AG04450 (cell line): ENCODE measurements at places on chromosomes 6 and 20. TPM values are rescaled to one million over a fixed set of nuclear protein-coding genes. Genes with fewer than 3 reads are reported as not detected.

Gene KLHDC3
- polyA plus RNA-seq = 41.3 and 48.8 TPM in 2 replicates

Gene FAM83C
- polyA plus RNA-seq = not detected in 2 replicates

Gene FNDC11
- 0.64 and 0.76 TPM in 2 replicates for polyA plus RNA-seq

Gene SLC24A3
- polyA plus RNA-seq = not detected in 2 replicates

Gene OLIG3
- polyA plus RNA-seq = not detected in 2 replicates

Gene TP53TG5
- polyA plus RNA-seq = not detected in 2 replicates

Gene ADTRP
- 0.33 and 0.48 TPM in 2 replicates for polyA plus RNA-seq

Gene SLC26A8
- not detected in 2 replicates for polyA plus RNA-seq

Gene DDX43
- polyA plus RNA-seq = 0.21 and 0.37 TPM in 2 replicates

Gene CTCFL
- not detected in 2 replicates for polyA plus RNA-seq

Gene ERVFRD-1
- polyA plus RNA-seq = not detected in 2 replicates

Gene SNAP25
- polyA plus RNA-seq = 5.3 and 6.6 TPM in 2 replicates

Gene MRAP2
- polyA plus RNA-seq = not detected in 2 replicates

Gene SPDEF
- 0.04 TPM in 1 of 2 replicates, not detected in the other for polyA plus RNA-seq

Gene FAM209B
- polyA plus RNA-seq = 0.35 TPM in 1 of 2 replicates, not detected in the other

Gene HLA-DQB1
- not detected in 2 replicates for polyA plus RNA-seq

Gene ZSCAN23
- polyA plus RNA-seq = 3.5 and 4.6 TPM in 2 replicates

Gene DEFB125
- not detected in 2 replicates for polyA plus RNA-seq

Gene LTB
- polyA plus RNA-seq = not detected in 2 replicates

Gene LY86
- not detected in 2 replicates for polyA plus RNA-seq

Gene GPX5
- polyA plus RNA-seq = not detected in 2 replicates

Gene SRXN1
- polyA plus RNA-seq = 64.6 and 66.4 TPM in 2 replicates

Gene CFB
- polyA plus RNA-seq = 13.3 and 14.0 TPM in 2 replicates

Gene FAM217A
- polyA plus RNA-seq = not detected in 2 replicates

Gene ZKSCAN3
- 4.7 and 6.0 TPM in 2 replicates for polyA plus RNA-seq

Gene HFE
- 19.5 and 21.4 TPM in 2 replicates for polyA plus RNA-seq

Gene BMP6
- 0.69 and 0.77 TPM in 2 replicates for polyA plus RNA-seq

Gene SLC17A3
- polyA plus RNA-seq = 0.04 TPM in 1 of 2 replicates, not detected in the other

Gene TINAG
- not detected in 2 replicates for polyA plus RNA-seq

Gene FOXF2
- 17.3 TPM in 2 replicates for polyA plus RNA-seq

Gene SPTLC3
- 2.7 and 2.8 TPM in 2 replicates for polyA plus RNA-seq

Gene ZNF391
- 0.62 and 1.2 TPM in 2 replicates for polyA plus RNA-seq

Gene SLC17A4
- not detected in 2 replicates for polyA plus RNA-seq

Gene GTSF1L
- polyA plus RNA-seq = not detected in 2 replicates

Gene SOX4
- polyA plus RNA-seq = 29.1 and 33.5 TPM in 2 replicates

Gene PLCB1
- 12.3 and 16.4 TPM in 2 replicates for polyA plus RNA-seq

Gene ADGRF4
- polyA plus RNA-seq = 0.02 TPM in 1 of 2 replicates, not detected in the other

Gene AKAP12
- polyA plus RNA-seq = 62.0 and 73.2 TPM in 2 replicates

Gene PPP2R5D
- polyA plus RNA-seq = 59.5 and 61.5 TPM in 2 replicates

Gene IDH3B
- polyA plus RNA-seq = 113 and 116 TPM in 2 replicates

Gene MEA1
- polyA plus RNA-seq = 86.5 and 97.9 TPM in 2 replicates
